Amniotic stem cell (primary cell): ENCODE measurements at places on chromosomes 3 and 15.

DNA sequence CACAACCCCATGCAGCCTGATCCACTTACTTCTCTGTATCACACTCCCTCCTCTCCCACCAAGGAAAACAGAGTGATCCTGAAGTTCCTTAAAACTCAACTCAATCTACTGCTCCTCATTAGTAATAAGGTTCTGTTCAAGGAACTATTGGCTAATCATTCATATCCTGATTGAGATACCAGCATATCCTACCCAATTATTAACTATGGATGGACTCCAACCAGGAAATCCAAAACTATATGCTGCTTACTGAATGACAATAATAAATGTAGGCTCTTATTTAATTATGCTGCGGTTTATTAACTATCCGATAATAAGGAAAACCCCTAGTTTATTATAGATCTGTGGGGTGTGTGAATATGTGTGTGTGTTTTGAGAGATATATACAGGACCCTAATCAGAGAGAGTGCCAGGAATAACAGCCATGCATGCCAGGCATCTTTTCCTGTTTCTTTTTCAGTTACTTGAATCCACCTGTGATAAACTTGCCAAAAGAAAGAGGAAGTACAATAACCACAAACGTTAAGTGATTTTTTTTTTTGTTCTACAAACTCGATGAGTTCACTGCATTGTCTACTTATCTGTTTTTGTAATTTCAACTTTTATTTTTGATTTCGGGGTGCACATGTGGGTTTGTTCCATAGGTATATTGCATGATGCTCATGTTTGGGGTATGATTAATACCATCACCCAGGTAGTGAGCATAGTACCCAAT is 1031.7 kb upstream of the CFAP20DC start:
- no peak for DNase-seq

- DNase-seq = no peak
Measured at GRCh38 chr3:88038566-88038965, 20.2 kb downstream of the CGGBP1 start.

GRCh38 chr3:133023362-133023761 is 14.8 kb upstream of the TMEM108 start:
- DNase-seq = no peak

- no peak for DNase-seq
Measured at GRCh38 chr3:102206511-102207031, 228.2 kb upstream of the ZPLD1 start.

GRCh38 chr3:182793663-182794454 is 555 bp downstream of the ATP11B start:
- DNase-seq = no peak

DNA sequence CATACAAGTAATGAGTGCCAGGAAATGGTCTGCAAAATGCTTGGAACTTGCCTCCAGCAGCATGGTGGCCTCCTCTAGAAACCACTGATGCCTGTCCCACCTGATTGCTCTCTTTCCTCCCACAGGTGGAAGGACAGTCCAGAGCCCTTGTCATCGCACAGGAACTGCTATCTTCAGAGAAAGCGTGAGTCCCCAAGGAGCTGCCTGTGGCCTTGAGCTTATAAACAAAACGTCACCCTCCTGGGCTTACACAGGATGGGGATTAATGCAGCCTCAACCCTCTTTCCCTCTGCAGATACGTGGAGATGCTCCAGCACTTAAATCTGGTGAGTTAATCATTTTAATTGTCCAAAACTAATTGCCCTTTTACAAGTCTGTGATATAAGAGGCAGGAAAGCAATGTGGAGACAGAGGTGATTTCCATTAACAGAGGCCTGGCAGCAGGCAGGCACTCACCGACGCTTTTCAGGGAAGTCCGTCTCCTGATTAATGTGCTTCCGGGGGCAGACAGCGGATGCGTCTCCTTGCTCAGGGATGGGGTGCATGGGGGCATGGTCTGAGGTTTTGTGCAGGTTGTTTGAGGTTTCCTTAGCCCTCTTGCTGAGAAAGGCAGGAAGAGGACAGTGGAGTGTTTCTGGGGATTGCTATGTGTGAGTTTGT is 61.8 kb downstream of the FGD5 start:
- no peak for DNase-seq

DNA sequence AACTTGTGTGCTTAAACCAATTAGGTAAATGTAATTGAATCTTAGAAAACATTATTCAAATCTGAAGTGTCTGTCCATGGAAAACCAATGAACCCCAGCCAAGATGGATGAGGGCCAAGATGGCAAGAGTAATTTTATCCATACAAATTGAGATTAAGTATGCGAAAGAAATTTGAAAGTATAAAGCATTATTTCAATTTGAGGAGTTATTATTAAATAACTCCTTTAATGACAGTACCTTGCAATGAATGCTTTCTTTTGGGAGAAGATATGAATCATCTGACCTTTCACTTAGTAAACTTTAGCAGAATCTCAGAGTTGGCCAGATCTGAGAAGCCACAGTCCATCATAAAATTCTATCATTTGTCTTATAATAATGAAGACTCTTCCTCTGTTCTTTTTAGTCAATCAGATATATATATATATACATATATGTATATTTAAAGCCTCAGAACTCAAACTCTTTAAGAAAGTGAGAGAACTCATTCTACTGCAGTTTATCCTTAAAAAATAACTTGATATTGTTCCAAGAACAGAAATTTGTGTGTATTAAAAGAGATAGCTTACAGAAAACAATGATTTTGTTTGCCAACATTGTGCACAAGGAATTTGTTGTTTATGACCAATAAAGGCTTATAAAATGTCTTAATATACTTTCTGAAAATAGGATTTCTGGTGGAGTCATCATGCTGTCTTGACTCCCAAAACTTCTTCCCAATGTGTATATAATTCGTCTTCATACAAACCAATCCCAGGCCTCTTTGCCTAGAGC is 434.8 kb upstream of the THBS1 start:
- DNase-seq = no peak

DNA sequence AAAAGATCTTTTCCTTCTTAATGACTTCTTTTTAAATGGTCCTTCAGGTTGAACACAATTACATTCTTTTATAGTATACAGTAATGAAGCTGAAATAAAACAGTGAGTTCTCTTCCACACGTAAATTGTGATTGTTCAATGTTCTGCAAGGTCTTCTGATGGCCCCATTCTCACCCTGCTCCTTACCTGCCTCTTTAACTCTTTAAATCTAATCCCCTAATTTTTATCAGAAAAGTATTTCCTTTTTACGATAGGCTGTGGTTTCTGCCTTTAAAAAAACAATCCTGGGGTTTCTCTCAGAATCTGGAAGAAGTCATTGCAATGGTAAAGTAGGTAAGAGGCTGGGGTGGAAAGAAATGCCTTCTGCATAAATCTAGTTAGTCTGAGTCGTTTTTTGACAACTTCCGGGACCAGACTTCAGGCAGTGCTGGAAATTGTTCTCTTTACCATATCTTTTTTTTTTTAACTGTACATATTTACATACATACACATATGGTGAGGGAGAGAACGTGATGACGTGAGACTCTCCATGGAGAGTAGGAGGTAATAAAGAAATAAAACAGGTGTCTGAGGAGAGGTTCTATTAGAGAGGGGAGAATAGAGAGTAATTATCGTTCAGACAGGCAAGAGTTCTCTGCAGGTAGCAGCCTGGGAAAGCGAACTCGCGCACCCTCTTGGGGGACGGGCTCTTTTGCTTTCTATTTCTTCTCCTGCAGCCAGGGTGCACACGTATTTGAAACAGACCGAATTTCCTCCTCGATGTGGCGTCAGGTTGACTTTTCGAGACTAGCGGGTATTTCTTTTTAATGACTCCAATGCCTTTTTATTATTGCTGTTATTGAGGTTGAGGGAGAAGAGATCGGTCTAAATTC is at the start of gene SIDT1:
Gene SIDT1, plus strand, starts transcription at position 730 of the 872 bp plus-strand sequence. CDS start 467 bp downstream, outside the sequence.
- DNase-seq = no peak

DNA sequence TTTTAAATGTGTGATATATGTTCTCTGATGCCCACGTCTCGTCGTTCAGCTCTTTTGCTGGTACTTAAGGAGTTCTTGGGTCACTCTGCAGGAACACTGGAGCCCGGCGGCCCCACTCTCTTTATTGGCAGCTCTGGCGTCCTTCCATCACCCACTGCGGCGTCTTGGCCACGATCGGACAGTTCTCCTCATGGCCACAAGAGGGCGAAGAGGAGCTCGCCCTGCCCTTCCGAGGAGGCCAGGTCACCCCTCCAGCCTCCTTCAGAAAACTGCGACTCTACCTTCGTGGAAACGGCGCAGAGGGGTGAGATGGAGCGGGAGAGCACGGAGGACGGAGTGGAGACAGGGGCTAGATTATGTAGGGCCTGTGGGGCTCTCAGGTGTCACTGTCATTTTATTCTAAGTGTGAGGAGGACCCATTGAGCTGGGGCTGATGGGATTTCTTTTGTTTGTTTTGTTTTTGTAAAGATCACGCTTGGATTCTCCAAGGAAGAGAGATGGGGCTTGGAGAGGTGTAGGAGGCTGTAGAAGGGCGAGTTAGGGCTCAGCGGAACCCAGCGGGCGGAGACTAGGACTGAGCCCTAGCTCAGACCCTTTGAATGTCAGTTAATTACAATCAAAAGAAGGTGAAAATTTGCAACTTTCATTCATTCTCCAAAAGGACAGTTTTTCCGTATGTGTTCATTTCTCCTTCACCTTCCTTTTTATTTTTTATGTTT is 28.0 kb upstream of the GABRA5 start:
- DNase-seq = no peak

DNA sequence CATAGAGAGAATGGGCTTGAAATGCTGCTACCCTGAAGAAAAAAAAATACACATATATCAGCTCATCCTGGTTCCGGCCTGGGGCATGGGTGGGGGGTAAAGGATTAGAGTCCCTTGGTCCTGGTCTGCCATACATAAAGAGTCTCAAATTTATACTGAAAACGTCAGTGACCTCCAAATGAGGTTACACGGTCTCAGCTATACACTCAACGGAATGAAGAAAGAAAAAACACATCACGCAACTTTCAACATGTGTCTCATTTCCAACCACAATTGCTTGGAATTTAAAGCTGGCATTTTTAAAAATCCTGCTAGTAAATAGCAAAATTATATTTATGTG is 612.8 kb downstream of the MCTP2 start:
- no peak for DNase-seq

GRCh38 chr3:101077361-101078011 is 84.3 kb upstream of the ABI3BP start:
- DNase-seq = no peak

DNA sequence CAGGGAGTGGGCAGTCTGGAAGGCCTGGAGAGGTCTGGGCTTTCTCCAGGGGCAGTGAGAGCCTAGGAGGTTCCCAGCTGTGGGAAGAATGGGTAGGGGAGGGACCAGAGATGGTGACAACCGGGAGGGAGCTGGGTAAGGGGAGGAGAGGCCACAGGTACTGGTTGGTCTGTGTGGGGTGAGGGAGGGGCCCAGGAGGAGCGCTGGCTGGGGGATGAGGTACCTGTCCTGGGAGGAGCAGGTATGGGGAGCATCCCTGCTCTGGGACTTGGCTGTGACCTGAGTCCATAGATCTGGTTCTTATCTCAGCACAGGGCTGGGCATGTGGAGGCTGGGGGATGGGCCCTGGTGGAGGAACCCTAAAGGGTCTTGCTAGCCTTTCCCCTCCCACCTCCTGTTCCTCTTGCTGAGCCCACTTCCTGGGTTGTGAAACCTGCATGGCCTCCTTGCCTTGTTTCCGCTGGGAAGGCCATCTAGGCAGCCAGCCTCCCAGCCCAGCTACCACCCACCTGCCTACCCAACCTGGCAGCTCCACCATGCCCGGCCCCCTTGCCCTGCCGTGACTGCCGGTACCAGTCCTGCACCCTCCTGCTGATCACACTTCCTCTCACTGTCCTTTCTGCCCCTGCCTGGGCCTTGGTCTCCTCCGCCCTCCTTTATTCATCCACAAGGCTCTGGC is 11.0 kb downstream of the PRKCD start:
- no peak for DNase-seq

DNA sequence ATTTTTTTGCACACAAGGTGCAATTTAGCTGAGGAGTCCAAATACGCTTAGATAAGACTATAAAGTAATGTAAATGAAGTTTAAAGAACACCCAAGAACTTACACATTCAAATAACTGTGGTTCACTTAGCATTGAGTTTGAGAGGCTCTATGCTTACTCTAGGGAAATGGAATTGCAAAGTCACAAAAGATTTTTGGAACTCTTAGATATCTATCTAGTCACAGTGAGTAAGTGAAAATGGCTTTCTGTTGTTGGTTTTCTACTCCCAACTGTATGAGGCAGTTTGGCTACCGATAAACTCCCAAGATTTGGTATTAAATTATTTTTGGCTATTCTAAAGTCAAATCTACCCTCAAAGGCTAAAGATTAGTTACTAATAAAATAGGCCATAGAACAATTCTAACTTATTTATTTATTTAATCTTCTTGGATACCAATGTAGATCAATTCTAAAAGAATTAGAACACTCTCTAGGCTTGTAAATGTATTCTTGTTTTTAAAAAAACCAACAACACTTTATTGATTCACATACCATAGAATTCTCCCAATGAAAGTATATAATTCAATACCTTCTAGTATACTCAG is 165.4 kb downstream of the SNRK start:
- DNase-seq = no peak

GRCh38 chr3:71090207-71090606 is 493.3 kb downstream of the FOXP1 start:
- DNase-seq = no peak

DNA sequence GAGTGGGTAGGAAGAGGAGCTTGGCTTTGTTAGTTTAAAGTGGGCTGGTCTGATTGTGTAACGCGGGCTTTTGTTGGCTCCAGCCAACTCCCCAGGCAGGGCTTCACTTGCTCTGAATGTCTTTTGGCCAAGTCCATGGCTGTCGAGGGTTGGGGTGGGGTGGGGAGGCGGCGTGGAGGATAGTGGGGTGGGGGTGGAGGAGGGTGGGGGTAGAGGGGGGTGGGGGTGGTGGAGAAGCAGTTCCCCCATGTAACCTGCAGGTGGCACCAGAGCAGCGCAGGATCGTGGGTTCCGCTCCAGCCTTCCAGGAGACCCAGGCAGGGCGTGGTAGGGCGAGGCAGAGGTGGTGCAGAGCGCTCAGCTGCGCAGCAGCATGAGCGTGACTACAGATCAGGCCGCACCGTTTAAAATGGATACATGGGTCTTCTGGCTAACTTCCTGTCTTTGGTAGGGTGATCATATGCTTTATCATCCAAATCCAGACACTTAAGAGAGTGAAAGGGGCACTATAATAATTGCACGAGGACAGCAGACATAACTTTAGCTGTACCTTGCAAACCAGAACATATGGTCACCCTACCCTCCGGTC is 28.3 kb downstream of the GOLGA6A start:
- peak; percentile 45 for DNase-seq
